ENCODE measurements at places on chromosomes 1 and 21.

- no peak for DNase-seq
Measured at GRCh38 chr1:54819195-54819536, 18.0 kb upstream of the TTC22 start.

DNA sequence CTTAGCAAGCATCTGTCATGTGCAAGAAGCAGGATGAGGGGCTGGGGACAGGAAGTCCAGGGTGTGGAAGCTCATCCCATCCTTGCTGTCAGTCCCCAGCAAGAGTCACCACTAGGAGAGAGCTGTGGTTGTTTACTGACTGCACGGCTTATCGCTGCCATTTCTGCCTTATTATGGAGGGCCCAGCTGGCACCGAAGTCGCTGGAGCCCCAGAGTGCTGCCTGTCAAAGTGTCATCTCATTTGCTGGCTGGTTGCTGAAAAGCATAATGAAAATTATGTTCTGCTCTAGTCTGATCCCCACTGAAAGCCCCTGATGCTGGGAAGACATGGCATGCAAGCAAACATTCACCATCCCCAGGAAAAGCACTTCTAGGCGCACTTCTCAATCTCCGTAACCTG, 642.7 kb downstream of the NPHP4 start:
- no peak for DNase-seq

DNA sequence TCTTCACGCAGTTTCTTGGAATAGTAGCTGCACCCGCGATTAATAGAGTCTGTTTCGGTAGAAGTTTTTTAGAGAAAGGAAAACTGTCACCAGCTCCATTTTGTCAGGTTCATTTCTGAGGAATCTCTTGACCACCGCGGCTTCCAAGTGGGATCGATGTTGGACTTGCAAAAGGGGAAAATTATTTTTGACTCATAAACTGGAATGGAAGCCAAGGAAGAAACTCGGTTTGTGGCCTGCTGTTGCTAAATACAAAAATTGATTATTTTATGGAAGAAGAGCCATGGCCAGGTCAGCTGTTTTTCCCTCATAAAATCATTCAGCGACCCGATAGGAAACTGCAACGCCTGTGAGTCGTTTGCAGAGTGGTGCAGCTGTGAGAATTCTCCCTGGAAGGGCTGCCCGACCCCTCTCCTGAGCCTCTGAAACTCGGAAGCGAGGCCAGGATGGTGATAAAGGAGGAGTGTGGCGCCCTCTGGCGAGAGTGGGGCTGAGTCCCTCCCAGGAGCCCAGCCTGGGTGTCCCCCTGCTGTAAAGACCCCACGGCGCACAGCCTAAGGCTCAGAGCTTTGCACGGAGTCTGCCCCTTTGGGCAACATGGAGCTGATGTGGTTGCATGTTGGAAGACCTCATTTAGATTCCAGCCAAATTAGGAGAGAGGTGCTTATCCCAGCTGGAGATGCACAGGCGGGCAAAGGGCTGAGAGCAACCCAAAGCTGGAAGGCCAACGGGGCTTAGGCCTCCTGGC, 83.6 kb upstream of the SLC25A33 start:
- no peak for DNase-seq

DNA sequence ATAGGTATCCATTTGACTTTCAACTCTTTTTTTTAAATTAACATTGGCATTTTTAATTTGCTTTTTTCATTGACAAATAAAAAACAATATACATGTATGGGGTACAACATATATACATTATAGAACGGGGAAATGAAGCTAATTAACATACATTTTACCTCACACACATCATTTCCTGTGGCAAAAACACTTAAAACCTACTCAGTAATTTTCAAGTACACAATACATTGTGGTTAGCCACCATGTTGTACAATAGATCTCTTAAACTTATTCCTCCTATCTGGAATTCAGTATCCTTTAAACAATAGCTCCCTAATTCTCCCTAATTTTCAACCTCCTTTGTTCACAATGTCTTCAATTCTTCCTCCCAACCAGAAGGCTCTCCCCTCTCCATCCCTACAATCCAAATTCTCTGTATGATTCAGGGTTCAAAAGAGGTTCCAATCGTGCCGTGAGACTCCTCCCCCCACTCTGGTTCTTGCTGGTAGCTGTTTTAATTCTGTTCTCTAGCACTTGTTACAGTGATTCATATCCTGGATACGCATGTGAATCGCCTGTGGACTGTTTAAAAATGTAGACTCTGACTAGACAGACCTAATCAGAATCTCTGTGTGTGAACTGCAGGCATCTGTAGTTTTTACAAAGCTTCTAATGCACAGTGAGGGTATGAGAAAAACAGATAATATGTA, 87.6 kb upstream of the DUSP10 start:
- DNase-seq = no peak

DNA sequence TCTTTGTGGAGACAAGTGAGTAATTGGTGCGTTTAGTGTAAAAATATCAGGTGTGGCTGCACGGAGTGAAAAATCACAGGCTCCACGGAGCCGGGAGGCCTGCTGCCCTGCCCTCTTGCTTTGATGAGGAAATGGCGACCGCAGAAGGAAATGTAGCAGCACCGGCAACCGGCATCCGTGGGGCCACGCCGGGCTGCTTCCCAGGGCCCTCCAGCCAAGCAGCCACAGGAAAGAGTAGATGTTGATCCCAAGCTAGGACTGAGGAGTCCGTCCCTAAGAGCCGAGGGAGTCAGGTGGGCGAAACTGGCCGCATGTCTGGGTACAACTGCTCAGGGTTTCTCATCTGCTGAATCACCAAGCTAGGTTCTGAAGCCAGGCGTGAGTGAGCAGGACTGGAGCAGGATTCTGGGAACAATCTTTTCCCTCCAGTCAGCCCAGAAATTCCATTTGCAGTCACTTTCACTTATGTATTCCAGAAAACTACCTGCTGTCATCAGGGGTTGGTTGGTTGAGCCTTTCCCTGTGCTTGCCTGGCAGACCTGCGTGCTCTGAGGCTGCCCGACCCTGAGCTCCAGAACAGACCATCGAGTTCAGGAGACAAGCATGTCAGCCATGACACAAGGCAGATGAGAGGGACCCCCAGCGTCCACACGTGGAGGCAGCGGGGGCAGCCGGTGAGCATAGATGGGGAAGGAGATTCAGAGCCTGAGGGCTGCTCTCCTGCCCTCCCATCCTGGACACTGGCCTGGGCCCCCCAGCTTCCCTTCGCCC, 5.8 kb upstream of the ITGB2 start:
- no peak for DNase-seq

DNA sequence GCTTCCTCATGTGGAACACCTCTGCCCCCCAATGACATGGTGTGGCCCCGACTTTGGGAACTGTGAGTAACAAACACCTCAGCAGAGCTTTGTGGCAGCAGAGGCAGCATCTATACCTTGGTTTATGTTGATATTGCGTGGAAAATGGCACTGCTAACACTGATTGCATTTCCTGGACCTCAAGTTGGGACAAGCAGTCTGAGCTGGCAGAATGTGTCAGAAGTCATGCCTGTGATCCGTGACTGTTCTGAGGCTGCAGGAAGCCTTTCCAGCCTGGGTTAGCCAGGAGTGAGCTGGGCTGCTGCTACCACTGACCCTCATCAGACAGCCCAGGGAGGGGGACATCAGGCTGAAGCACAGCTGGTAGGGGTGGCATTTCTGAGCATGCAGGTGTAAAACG, 268.5 kb downstream of the KCNJ6 start:
- no peak for DNase-seq

DNA sequence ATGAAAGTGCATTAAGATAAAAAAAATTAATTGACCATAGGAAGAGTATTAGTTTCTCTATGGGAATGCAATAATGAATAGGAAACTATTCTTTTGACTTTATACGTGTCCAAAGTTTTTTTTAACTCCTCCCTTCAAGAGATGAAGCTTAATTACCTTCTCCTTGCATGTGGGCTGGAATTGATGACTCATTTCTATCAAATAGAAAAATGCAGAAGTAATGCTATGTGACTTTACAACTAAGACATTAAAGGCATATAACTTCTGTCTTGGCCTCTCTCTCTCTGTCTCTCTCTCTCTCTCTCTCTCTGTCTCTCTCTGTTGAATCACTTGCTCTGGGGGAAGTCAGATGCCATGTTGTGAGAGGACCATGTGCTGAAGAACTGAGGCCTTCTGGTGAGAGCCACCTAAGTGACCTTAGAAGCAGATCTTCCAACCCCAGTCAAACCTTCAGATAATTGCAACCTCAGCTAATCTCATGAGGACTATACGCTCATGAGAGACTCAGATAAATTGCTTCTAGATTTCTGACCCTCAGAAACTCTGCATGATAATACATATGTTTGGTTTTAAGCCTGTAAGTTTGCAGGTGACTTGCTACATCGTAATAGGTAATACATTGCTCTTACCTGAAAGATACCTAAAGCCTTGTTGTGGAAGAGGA, 414.2 kb downstream of the KCNT2 start:
- DNase-seq = no peak

- no peak for DNase-seq
Measured at GRCh38 chr1:221106616-221107015, 227.4 kb downstream of the HLX start.

- DNase-seq = no peak
Measured at GRCh38 chr1:230391776-230392535, 34.2 kb downstream of the PGBD5 start.

DNA sequence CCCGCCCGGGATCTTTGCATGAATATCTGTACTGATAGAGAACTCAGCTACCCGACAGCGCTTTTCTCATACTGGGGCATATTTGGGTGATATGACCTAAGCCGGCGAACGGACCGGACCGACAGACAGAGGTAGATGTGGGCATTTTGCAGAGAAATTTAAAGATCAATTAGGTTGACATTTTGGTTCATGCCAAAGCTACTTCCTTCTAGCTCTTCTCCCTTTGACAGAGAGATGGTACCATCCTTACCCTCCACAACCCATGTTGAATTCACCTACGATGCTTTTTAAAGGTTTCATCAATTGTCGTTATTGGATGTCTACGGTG, 459 bp downstream of the ARV1 start:
- no peak for DNase-seq

- no peak for DNase-seq
Measured at GRCh38 chr1:19336543-19336942, 24.4 kb downstream of the SLC66A1 start.

DNA sequence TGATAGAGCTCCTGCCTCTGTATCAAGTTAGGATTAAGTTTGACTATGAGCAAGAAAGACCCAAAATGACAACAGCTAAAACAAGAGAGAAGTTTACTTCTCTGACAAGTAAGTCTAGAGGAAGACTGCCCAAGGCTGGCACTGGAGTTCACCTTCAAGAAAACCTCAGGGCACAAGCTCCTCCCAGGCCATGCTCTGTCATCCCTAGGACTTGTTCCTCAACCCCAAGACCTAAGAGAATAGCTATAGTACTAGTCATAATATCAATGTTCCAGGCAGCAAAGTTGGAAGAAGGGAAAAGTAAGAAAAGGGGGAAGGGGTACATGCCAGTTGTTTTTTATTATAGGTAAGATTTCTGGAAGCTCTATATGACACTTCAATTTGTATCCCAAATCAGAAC, 26.4 kb upstream of the DARS2 start:
- no peak for DNase-seq

DNA sequence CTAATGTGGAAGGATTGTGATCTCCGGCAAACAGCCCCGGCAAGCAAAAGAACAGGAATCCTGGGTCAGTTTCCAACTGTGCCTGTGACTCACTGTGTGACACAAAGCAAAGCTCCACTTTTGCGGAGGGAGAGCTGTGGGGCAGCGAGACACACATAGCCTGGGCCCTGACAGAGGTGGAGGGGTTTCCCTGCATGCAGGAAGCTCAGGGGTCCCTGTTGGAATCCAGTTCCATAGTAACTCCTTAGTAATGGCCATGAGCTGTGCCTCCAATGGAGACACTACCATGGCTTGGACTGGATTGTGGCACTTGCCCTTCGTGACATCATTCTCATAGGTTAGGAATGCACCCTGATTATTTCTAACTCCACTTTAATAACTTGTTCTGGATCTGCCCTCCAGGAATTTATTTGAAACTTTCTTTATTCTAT, 47.0 kb upstream of the ATF3 start:
- no peak for DNase-seq

GRCh38 chr21:27589781-27590180, 622.9 kb upstream of the ADAMTS5 start:
- DNase-seq = no peak

GRCh38 chr1:236753516-236753915, 41.6 kb upstream of the MTR start:
- DNase-seq = peak; percentile 40

DNA sequence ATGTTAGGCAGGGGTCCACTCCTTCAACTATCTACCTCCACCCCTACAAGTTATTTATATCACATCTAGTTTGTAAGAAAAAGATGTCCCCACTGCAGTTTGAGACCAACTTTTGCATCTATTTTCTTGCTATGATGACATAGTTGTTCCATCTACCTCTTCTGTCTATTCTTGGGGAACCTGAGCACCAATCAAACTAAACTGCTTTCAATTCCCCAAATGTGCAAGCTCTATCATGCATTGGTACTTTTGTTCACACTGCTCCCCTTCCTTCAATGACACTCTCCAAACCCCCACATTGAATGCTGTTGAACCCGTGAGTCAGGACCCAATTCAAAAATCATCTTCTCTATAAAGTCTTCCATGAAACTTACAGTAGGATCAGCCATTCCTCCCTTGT, 16.0 kb upstream of the FRRS1 start:
- no peak for DNase-seq

DNA sequence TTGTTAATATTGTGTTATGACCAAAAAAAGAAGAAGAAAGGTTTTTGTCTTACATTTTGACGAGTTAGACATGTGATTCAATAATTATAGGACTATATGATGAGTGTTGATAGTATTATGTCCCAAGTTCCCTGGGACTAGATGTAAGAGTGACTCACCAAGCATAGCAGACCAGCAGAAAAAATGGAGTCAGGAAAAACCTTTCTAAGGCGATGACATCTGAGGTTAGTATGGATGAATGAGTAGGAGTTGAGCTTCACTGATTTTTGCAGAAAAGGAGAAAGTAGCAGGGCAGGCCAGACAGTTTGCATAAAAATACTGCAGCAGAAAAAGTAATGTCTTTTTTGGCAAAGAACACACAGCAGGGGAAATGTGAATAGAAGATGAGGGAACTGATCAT, 1041.3 kb upstream of the ADGRL4 start:
- no peak for DNase-seq

DNA sequence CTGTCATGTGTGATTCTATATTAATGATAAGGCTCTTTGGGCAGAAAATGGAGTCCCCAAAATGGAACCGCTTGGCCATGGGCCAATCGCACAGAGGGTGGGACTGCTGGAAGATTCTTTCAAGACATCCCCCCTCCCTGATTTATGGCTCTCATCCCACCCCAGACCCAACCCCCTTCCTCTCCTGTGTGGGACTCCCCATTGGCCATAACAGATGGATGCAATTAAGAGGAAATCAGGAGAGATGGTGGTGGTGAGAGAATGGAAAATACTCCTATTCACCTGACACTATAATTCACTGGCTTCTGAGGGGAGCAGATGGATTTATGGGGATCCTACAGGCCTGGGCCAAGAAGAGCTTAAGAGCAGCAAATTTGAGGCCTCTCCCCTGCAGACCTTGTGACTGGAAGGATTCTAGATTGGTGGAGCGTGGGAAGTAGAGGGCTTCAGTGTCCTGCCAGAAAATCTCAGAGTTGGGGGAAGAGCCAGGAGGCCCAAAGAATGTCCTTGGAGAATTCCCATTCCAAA, 1.7 kb downstream of the IGFN1 start:
- peak; percentile 23 for DNase-seq

All from cerebellum (tissue), 4 donors.